ENCODE measurements at places on chromosomes 5 and 9.

GRCh38 chr9:127970401-127971313 lies 10.1 kb downstream of the EEIG1 start:
- DNase-seq = no peak

DNA sequence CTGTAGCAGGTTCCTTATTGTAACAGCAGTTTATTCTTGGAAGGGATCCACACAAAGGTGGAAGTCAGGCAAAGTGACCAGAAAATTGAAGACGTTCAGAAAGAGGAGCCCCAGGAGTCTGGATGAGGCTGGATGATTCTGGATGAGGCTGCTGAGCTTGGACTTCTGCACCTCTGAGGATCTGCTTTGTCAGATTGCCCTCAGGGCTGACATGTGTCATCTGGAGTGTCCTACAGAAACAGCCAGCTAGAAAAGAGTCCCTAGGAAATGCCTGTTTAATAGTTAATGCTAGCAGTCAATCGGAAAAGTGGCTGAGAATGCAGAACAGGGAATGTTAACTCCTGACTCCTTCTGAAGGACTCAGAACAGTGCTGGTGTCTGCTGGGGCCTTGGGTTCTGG lies 236.4 kb downstream of the LRRC70 start:
- no peak for DNase-seq

DNA sequence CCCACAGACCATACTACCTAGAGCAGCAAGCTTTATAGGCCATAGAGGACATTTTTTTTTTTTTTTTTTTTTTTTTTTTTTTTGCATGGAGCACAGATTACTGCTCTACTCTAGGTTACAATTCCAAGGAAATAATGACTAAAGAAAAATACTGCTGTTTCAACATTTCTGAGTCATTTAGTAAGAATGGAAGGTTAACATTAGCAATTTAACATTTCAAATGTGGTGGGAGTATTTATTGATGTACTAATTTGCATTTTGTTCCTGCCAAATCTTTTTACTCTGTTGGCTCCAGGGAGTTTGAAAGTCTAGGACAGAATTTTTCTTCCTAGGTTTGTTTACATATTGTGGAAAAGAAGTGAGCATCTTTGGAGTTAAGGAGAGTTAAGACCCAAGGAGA lies 142.1 kb upstream of the CCDC152 start:
- DNase-seq = no peak

GRCh38 chr9:4413856-4414255 lies 76.4 kb upstream of the SLC1A1 start:
- DNase-seq = no peak

- DNase-seq = no peak
Measured at GRCh38 chr5:135602882-135603721, 24.3 kb upstream of the CXCL14 start.

DNA sequence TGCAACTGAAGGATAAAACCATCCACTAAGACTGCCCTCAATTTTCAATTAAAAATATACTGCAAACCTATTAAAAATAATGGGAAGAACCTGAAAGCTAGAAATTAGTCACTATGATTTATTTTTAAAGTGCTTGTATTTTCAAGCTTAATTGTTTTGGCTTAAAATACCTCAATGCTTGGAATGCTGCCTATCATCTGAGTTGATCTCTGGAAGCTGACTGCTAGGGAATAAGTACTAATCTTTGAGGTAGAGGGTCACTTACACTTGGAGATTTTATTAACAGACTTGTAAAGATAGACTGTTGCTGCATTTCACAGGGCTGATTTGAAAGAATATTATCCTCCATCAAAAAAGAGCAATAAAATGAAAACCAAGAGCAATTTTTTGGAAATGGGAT lies 6.2 kb downstream of the PCSK1 start:
- no peak for DNase-seq

DNA sequence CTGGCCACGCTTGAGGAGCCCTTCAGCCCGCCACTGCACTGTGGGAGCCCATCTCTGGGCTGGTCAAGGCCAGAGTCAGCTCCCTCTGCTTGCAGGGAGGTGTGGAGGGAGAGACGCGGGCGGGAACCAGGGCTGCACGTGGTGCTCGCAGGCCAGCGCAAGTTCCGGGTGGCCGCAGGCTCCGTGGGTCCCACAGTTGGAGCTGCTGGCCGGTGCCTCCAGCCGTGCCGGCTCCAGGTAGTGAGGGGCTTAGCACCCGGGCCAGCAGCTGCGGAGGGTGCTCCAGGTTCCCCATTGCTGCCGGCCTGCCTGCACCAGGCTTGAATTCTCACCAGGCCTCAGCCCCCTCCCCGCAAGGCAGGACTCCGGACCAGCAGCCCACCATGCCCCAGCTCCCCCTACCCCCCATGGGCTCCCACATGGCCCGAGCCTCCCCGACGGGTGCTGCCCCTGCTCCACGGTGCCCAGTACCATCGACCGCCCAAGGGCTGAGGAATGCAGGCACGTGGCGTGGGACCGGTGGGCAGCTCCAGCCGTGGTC lies 192.8 kb upstream of the IZUMO3 start:
- DNase-seq = no peak

GRCh38 chr5:180523629-180524466 lies 29.7 kb downstream of the CNOT6 start:
- no peak for DNase-seq

GRCh38 chr9:37911271-37911681 lies 7.3 kb upstream of the SLC25A51 start:
- DNase-seq = no peak

DNA sequence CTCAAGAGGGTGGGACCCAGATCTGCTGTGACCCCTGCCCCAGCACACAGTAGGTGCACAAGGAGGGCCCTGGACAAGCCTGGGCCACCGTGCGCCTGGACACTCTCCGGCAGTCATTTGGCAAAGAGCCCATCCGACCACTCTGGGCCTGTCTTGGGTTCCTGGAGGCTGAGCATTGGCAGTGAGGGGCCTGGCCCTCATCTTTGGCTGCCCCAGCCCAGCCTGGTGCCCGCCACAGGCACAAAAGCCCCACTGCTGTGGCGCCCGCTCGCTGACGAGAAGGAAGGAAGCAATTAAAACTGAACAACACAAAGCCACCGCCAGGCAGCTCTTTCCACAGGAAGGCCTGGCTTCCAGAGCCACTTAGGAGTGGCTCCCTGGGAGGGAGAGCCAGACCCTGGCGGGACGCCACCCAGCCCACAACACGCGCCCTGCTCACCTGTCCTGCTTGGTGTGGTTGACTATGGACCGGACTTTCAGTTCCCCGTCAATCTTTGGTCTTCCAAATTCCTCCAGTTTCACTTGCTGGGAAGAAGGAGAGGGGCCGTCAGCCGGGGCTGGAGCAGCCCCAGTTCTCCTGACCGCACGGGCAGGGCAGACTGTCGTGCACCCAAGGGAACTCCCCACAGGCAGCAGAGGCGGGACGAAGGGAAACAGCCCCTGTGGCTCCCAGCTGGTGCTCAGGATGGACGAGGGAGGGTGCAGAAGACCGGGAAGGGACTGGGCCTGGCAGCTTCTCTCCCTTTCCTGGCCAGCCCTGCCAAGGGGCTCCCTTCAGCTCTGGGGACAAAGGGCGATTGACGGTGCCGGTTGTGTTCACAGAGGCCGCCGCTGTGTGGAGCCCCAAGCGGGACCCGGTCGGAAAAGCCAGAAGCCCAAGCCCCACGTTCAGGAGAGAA lies 50.9 kb upstream of the SARDH start:
- DNase-seq = no peak

DNA sequence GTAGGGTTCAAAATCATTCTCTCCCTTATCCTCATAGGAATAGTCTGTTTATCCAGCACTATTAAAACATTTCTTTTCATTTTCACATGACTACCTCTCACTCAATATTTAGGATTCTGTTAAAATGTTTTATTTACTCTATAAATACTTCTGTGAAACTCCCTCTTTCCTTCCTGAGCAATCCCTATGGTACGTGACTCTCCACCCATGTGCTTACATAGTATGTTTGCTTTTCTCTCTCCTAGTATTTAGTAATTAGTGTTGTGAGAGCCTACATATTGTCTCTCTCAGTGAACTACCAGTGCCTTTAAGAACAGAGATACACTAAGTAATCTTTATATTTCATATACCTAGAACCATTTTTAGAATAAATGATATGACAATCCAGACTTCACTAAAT lies 46.0 kb downstream of the PTPRD start:
- no peak for DNase-seq

DNA sequence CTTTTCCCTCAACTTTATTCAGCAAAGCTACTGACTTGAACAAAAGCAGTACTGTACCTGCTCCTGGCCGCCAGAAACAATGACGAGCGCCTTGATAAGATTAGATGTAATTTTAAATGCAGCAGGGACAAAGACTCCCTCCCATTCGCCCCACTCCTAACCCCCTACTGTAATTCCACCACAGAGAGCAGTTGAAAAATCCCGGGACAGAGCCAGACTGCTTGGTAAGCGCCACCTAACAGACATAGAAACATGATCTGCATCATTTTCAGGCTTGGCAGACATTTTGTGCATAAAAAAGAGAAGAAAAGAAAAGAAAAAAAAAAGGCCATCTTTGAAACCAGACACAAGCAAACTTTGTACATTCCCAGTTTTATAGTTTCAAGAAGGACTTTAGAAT lies 81.9 kb downstream of the ISL1 start:
- no peak for DNase-seq

DNA sequence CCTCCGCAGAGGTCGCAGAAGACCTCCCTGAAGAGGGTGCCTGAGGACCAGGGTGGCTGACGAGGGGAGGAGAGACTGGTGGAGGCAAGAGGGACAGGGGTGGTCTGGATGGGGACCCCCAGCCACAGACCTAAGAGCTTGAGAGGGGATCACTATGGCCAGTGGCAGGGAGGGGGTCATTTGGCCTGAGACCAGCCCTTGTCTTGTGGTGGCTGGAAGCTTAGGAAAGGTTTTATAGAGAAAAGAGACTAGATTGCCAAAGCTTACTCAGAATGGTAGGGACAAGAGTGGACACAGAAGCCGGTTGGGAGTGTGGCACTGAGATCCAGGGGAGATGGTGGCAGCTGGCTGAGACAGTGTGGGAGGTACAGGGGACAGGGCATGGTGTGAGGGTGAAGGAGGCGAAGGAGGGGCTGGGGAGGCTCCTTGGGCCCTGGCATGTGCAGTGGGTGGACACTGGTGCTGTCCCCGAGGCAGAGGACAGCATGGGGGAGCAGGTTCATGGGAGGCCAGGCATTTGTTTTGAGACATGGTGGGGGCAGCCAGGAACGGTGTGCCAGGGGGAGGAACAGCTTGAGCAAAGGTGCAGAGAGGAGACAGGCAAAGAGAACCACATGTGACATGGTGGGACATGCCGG lies 123.0 kb downstream of the C9orf50 start:
- DNase-seq = no peak

DNA sequence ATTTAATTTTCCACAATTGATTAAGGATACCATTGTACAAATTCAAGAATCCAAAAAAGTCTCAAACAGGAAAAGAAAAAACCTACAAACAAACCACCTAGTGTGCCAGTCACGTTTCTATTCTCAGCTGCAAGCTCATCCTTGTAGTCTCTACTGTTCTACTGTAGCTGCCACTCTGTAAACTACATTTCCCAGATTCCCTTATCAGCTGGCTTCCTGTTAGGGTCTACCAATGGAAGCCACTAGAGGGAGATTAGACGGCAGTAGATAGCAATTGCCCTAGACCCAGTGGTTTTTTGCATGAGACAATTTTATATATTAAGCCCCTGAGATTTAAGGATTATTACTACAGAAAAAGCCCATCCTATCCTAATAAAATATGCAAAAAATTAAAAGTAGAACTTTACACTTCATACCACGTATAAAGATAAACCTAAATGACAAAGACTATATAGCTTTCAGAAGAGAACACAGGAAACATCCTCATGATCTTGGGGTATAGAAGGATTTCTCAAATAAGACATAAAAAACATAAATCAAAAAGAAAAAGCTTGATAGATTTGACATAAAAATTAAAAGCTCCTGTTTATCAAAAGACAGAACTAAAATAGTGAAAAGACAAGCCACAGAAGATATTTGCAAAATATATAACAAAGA lies 37.4 kb downstream of the P4HA2 start:
- peak; percentile 36 for DNase-seq

DNA sequence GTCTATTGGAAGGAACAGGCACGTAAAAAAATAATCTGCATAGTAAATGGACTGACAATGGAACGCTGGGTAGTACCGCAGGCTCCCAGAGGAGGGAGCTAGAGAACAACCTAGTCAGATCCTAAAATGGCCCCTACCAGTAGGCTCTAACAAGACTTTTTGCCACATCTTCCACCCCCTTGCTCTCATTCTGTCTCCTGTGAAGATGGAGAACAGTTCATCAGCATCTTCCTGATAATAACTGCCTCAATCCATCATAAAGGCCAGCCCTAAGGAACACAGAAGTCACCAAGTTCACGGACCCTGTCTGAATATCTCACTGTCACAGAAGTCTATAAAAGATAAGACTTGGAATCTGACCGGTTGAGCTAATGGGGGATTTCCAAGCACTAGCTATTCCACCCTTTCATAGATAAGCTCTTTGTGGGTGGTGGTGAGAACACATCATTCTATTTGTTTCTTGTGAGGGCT lies 133.4 kb downstream of the SLC1A3 start:
- peak; percentile 58 for DNase-seq

DNA sequence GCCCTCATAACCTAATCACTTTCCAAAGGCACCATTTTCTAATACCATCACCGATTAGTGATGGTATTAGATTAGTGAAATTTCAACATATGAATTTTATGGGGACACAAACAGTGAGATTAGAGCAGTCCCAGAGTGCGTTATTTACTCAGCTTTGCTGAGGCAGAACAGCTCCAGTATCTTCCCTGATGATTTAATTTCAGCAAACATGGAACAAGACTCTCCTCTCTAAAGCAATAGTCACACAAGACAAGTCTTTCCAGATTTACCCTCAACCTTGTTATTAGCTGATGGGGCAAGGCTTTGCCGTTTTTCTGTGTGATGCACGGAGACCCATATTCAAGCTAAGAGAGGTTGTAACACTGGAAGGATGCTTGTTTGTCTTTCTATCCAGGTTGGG lies 333.4 kb downstream of the FBXL7 start:
- DNase-seq = peak; percentile 68

DNA sequence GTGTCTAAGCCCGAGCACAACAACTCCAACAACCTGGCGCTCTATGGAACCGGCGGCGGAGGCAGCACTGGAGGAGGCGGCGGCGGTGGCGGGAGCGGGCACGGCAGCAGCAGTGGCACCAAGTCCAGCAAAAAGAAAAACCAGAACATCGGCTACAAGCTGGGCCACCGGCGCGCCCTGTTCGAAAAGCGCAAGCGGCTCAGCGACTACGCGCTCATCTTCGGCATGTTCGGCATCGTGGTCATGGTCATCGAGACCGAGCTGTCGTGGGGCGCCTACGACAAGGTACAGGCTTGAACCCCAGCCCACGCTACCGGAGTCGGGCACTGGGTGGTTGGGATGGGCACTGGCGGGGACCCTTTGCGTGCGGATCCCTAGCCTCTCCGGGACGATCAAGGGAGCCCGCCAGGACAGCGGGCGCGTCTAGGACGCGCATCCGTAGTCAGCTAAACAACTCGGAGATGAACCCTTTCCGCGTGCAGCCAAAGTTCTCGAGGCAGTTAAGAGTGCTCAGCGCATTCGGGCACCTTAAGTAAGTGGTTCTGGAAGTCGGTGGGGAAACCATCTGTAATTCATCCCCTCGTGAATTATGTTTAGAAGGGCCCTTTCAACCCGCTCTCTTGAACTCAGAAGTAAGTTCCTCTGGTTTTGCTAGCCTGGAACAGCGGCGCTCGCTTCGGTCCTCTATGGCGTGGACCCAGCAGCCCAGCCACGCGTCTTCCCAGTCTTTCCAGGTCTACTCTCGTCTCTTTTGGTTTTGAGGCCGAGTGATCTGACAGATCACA lies 1.3 kb downstream of the KCNN2 start:
- no peak for DNase-seq

Data from LNCaP clone FGC (cell line).